A172 (cell line): ENCODE measurements at places on chromosomes 5 and 9. TPM values are rescaled to one million over a fixed set of nuclear protein-coding genes. Genes with fewer than 3 reads are reported as not detected.
A peak's percentile ranks its signal among the peaks of the same experiment; 100 is the strongest.

- no peak for DNase-seq
Observed at GRCh38 chr5:73940026-73940425, 314.0 kb downstream of the ARHGEF28 start.

- no peak for DNase-seq
Observed at GRCh38 chr9:36457836-36458429, 57.9 kb upstream of the RNF38 start.

DNA sequence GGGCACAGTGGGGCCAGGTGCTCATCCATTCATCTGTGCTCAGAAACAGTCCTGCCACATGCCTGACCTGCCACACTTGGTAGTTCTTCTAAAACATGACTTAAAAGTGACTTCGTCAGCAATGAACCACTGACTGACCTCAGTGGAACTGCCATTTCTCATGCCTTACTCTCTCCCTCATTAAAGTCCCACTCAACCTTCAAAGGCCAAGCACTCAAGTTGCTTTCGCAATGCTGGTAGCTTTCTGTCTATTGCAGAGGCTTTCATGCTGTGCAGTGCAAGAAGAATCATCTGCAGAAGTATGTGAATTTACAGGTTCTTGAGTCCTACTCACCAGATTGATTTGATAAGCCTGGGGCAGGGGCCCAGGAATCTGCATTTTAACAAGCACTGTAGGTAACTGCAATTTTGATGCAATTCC lies 23.9 kb downstream of the B4GALT1 start:
- no peak for DNase-seq

DNA sequence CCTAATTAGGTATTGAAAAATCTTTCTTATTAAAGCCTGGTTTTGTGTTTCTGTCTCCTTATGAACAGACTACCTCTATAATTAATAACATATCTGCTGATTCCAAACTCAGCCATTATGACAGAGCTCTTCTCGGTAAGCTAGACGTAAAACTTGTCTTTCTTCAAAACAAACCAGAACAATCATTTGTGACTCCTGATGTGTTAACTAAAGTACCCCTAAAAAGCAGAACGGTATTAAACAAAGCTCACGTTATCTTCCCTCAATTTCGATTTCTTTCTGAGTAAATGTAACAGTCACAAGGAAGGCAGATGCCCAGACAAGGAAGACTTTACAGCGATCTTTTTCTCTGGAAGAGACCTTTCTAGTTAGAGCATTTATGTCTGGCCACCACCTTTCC lies 1.8 kb downstream of the SEMA5A start:
- DNase-seq = no peak

DNA sequence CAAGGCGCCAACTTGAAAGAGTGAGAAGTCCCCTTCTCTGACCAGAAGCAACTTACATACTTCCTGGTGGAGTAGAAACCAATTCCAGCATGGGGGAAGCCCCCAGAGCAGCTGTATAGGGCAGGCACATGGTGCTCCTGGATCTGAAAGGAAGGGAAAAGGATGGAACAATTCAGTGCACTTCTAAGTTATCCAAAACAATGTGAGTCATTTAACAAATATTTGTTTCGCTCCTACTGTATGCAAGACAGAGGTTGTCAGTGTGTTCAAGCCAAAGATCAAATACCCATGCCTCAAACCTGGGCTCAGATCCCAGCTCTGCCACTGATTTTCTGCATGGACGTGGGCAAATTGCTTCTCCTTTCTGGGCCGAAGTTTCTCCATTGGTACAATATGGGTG lies 67.1 kb downstream of the LHX2 start:
- DNase-seq = peak; percentile 93

DNA sequence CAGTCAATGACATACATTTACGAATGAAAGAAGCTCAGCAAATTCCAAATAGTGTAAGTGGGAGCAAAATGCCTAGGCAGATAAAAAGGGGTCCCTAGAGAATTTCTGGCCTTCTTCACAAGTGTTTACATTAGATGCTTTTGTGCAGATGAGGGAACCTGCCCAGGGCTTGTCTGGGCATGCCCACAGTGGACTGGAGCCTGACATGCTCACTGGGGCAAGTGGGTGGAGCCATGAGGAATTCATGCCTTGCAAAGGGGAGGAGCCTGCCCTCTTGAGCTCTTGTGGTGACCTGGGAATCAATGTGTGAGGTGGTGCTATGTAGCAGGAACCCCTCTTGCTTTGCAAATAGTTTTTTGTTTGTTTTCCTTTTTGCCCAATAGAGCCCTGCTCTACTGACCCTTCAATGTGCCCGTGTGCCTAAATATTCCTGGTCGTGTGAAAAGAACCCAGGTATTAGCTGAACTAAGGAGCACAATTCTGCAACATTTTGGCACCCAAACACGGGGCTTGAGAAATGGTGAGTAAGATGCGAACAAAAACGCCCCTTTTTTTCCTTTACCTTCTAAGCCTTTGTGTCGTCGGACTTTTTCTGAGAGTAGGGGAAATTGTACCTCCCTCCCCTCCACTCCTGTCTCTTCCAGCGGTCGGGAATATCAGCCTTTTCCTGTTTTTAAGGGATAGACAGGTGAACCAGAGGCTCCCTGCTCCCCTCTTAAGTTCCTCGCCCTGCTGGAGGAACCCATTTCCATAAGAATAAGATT lies 433.8 kb upstream of the CDH9 start:
- DNase-seq = peak; percentile 52

GRCh38 chr9:101993771-101994170 lies 255.3 kb upstream of the GRIN3A start:
- no peak for DNase-seq

- DNase-seq = no peak
Observed at GRCh38 chr5:147831465-147831864, at the start of gene SPINK1. Gene SPINK1, minus strand, starts transcription at chr5:147831671. Its CDS starts 94 bp downstream, at chr5:147831577.

- peak; percentile 78 for DNase-seq
Observed at GRCh38 chr5:96601715-96602244, 60.4 kb upstream of the CAST start.

- DNase-seq = peak; percentile 42
Observed at GRCh38 chr9:126986506-126986951, 71.9 kb downstream of the RALGPS1 start.

Gene SLCO6A1
- not detected in 2 replicates for total RNA-seq

Gene ITGA1
- total RNA-seq = 0.71 and 3.7 TPM in 2 replicates

Gene TUT7
- 21.5 and 21.6 TPM in 2 replicates for total RNA-seq

Gene TRIP13
- 92.9 and 108 TPM in 2 replicates for total RNA-seq

Gene F2RL1
- total RNA-seq = 1.7 and 2.3 TPM in 2 replicates
